ENCODE measurements at places on chromosomes 3 and 15.
A peak's percentile ranks its signal among the peaks of the same experiment; 100 is the strongest.

- no peak for DNase-seq
These were observed 62.0 kb downstream of the MYO5A start for GRCh38 chr15:52466716-52467115.

- no peak for DNase-seq
These were observed 47.3 kb upstream of the CCDC80 start for GRCh38 chr3:112688085-112688769.

DNA sequence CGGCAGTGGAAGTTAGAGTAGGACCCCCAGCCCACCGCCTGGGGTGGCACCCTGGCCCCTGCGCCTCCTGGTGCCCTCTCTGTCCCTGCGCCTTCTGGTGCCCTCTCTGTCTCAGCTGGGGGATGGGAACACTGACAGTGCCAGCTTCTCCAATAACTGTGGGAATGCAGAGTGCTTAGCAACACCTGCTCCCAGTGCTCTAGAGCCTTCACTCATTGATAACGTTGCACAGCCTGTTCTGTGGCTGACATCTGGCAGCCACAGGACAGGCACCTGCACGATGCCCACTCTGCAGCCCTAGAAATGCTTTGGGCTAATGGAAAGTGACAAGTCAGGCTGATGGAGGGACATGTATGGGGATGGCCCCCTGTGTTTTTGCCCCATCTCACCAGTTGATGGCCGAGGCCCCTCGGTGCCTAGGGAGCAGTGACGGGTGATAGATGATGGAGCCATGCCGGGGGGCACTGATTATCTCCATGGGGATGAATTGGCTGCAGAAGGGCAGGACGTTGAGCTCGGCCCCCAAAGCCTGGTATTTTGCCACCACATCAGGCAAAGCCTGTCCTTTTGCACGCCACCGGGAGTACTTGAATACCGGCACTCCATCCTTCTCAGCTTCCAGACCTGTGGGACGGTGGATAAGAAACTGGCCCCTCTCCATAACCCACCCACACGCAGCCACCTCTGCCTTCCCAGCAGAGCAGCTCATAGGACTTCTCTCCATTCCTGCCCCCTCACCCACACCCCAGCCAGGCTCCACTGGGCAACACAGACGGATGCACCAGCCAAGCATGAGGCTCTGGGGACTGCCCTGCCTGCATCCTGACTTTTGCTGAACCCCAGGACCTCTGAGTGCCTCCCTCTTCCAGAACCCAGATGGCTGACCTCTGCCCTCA, 22.1 kb downstream of the ALDH1L1 start:
- DNase-seq, result no peak

DNA sequence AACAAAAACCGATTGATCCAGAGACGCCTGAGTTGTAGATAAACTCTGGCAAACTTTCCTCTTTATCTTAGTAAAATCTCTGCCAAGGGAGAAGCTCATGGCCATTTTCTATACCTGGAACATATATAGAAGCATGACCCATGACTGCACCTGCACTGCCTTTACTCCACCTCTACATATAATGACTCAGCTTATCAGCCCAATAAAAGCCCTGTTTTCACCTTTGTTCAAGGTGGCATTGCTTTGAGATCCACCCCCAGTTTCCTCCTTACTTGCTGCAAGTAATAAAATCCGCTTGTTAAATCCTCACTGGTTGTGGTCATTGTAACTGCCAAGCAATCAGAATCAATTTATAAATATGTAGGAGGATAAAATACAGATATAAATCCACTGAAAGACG, 1280.4 kb downstream of the NSUN3 start:
- no peak for DNase-seq

DNA sequence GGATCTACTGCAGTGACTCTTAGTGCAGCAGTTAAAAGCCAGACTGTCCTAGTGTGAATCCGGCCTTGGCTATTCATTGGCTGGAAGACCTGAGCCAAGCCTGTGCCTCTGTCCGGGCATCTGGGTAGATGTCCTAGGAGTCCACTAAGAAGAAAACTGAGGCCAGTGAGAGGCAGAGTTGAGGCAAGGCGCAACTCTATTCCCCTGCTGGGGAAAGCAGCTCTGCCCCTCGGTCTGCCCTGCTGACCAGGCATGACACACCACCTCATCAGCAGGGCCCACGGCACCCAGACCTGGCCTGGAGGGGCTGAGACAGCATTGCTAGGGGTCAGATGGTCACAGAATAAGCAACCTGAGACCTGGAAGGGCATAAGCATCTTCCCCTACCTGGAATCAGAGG, 46.7 kb upstream of the ABHD2 start:
- no peak for DNase-seq

- DNase-seq, result no peak
These were observed 619.2 kb downstream of the NAALADL2 start for GRCh38 chr3:175478301-175478700.

DNA sequence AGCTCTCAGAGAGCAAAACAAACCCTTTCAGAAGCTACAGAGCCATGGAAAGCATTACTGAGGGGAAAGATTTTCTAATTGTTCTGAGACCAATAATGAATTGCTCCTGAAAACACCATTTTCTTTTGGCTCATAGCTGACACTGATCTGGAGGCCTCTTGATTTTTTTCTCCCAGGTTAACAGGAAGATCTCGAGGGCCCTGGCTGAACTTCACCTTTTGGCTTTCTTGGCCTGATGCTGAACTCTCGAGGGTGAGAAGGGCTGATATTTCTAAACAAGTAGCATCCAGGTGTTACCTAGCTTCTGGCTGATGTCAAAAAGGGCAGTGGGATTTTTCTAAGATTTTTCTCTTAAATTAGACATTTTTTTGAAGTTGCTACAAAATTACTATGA, 19.9 kb upstream of the NFKBIZ start:
- DNase-seq, result no peak

DNA sequence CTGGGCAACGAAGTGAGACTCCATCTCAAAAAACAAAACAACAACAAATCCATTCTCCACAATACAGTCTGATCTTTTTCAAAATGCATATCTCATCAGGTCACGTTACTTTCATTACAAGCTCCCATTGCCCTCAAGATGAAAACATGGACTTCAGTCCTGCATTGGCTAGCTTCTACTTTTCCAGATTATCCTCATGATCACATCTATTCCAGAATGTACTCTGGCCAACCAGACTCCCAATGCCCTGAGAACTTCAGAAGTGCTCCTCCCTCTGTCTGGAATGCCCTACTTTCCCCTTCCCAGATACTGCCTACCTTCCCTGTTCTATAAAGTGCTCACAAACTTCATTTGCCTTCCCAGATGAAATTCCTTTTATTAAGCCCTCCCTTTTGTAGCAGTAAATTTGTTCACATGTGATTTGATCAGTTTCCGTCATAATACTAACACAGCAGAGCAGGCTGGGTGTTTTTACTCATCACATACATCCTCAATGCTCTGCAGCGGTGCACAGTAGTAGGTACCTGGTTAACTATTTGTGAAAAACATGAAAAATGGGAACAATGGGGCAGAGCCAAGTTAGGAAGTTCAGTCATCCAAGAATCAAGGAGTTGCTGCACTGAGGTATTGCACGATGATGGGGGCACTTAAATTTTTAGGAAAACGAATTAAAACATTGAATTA, 5.3 kb downstream of the RPL22L1 start:
- DNase-seq, result no peak

DNA sequence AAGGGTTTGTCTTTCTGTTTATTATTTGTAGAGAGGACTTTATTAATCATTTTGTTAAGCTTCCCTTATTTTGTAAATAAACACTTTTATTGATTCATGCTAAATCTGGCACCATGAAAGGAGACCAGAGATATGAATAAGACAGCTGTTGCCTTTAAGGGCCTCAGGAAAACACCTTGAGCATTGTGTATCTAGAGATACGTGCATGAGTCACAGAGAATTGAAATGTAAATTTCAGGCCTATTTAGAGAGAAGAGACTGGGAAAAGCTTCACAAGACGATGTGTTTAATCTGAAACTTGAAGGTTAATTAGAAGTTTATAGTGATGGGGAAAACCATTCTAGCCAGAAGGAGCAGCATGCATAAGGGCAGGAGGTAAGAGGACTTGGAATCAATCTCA, 28.6 kb upstream of the UTS2B start:
- DNase-seq, result no peak

DNA sequence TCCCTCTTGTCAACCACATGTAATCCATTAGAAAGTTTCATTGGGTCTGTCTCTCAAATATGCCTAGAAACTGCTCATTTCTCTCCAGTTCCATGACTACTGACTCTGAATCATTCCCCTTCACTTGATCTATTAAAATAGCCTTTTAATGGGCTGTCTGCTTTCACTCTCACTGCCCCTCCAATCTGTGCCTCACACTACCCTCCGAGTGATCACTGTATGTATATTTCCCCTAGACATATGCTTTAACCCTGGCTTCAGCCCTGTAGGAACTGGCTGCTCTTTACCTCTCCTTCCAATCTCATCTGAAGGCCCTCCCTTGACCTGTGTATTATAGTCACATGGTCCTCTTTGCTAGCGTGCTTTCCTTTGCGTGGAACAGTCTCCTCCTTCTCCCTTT, 282.8 kb upstream of the ADAMTS9 start:
- no peak for DNase-seq

DNA sequence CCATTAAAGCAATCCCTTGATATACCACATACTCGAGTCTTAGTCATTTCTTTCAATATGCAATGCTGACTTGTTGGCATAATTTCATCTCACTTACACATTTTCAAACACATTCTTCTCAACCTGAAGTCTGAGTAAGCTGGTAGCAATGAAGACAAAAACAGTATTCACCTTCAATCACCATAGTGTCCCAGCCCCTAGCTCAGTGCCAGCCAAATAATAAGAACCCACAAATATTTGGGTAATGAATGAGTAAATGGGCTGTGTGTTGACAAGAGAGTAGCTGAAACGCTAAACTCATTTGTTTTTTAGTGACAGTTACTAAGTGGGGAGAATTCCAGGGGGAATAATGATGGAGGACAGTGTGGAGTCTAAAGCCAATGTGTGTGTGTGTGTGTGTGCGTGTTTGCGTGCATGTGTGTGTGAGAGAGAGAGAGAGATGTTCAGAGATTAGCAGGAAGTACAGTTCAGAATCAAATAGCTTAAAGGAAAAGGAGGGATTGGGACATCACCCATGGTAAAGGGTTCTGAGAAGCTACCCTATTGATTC, 165.7 kb downstream of the GAP43 start:
- DNase-seq, result no peak

- no peak for DNase-seq
These were observed 190.6 kb upstream of the ADAMTS9 start for GRCh38 chr3:64878362-64878761.

DNA sequence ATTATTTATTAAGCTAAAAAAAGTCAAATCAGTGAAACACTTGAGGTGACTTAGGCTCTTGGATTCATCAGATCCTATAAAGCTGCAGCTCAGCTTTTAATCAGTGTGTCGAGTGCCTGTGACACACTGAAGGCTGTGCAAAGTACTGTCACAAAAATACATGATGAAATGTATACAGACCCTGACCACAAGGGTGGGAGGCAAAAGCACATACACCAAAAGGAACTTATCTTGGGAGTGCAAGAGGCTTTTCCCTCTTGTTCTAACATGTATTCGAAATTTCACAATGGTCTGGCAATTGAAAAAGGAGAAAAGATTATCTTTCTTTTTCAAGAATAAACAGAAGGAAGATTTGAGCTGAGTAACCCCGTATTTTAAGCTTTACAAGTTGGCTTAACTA, 35.9 kb downstream of the VGLL4 start:
- no peak for DNase-seq

DNA sequence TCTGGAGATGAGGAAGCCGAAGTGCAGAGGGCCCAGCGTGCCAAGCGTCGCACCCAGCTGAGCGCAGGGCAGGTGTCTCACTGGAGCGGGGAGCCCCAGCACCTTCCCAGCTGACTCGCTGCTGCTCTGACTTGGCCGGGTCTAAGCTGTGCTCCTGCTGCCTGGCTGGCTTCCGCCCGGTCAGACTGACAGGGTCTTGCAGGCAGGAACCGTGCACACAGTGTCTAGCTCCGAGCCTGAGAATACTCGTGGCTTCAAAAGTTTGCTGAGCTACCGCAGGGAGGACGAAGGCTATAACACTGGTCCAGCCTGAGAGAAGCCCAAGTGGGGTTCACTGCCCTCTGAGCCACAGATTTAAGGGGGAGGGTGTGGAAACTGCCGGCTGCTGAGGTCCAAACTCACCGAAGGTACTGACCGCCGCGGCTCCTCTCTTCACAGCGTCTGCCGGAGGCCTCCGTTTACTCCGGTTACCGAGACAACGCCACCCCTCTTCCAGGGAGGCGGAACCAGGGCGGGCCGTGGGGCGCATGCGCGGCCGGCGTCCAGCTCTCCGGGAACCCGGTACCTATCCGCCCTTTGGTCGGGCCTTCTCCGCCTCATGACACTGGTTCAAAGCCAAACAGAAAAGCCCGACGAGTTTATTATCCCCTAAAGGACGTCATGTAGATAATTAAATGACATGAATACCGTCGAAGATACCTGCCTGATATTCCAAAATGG, at the start of gene CFAP44:
CFAP44 (minus strand) TSS at position 443 of the 720 bp plus-strand sequence. CDS start 7,829 bp downstream, outside the sequence.
- peak; percentile 68 for DNase-seq

GRCh38 chr3:155512867-155513261, 219.4 kb upstream of the STRIT1 start:
- no peak for DNase-seq

DNA sequence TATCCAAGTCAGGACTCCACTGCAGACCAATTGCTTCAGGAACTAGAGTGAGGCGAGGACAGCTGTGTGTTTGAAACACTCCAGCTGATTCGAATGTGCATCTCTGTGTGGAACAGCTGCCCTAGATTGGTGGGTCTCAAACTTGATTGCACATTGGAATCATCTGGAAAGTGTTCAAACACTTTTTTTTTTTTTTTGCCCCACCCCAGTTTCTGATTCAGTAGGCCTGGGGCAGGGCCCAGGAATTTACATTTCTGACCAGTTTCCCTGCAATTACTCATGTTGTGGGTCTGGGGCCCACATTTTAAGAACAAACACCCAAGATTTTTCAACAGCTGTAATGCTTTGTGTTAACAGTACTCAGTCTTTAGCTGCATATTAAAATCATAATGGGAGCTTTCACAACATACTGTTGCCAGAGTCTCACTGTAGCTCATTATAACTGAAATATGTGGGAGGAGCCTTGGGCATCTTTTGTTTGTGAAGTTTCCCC, 156.6 kb downstream of the NR1D2 start:
- DNase-seq, result no peak

- no peak for DNase-seq
These were observed 251.7 kb upstream of the GOLGA6L4 start for GRCh38 chr15:83983634-83984458.

GRCh38 chr15:39504808-39505207, 76.1 kb upstream of the THBS1 start:
- DNase-seq, result no peak

GRCh38 chr3:161369531-161369930, 1.8 kb downstream of the SPTSSB start:
- no peak for DNase-seq

- DNase-seq, result no peak
These were observed 29.2 kb downstream of the AP3B2 start for GRCh38 chr15:82680200-82681102.

All from heart left ventricle (tissue), 16 donors.